Thoracic aorta (tissue), 2 donors: ENCODE measurements at places on chromosomes 3 and 15.
A peak's percentile ranks its signal among the peaks of the same experiment; 100 is the strongest.

DNA sequence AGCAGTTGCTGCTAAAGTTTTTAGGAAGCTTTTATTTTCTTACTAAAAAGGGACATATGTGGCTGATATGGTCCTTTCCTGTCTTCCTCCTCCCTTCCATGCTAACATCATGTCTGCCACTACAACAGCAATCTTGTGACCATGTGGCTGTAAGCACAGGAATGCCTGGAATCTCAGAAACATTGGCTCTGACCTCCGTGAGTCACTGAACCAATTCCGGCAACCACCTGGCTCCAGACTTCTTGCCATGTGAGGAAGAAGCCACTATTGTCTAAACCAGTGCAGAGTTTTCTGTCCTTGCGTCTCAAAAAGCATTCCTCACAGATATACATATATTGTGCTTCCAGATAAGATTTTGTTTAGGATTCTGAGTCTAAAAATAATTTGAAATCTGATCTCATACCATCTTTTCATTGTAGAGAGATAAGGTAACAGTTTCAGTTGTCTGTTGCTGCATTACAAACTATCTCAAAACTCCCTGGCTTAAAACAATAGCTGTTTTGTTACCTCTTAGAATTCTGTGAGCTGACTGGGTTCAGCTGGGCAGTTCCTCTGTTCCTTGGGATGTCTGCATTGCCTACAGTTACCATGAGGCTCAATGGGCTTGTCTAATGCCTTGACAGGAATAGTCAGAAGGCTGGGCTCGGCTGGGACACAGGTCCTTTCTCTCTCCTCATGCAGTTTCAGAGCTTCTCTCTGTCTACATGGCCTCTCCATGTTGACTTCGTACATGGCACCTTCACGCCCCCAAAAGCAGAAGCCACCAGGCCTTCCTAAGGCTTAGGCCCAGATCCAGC lies 77.3 kb upstream of the MAGI1 start:
- peaks cover 17% of the 10 kb centered on the region for H3K4me1 ChIP-seq
- no peak overlapping the region for H3K27ac ChIP-seq
- peak; percentile 29 for DNase-seq
- no peaks in the 10 kb centered on the region for H3K27me3 ChIP-seq
- no peaks in the 10 kb centered on the region for H3K36me3 ChIP-seq

- no peaks in the 10 kb centered on the region for H3K4me1 ChIP-seq
- H3K36me3 ChIP-seq: no peaks in the 10 kb centered on the region
- no peak overlapping the region for H3K4me3 ChIP-seq
Measured at GRCh38 chr3:180282386-180282785, 245.6 kb upstream of the PEX5L start.

- H3K36me3 ChIP-seq: no peaks in the 10 kb centered on the region
- no peak for DNase-seq
- no peaks in the 10 kb centered on the region for H3K27me3 ChIP-seq
- H3K4me3 ChIP-seq: no peak overlapping the region
- no peaks in the 10 kb centered on the region for H3K4me1 ChIP-seq
Measured at GRCh38 chr3:133529809-133530208, 43.7 kb upstream of the CDV3 start.

DNA sequence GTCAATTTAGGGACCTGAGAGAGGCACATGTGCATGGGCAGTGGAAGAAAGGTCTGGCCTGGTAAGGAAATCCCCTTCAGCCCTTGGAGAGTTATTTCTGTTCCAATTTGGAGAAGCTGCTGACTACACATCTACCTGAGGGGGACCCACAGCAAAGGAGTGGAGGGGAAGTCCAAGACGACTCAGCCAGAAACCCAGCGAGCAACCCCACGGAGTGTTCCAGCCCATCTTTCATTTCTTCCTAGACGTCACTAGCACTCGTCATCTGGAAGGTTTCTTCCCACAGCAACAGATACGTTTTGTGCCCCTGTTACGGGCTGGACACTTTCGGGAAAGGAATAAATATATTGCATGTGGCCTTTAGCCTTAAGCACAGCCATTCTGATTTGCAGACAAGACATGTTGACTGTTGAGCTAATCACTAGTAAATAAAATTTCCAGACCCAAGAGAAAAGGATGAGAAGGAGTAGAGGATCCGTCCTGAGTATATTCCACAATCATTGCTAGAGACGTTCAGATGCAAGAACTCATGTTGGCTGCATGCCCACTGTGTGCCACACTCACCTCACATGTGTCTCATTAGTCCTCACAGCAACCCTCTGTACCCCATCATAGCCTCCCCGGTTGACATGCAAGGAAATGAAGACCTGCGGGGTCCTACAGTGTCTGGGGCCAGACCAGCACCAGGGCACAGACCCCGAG lies 7.8 kb upstream of the FAM174B start:
- H3K4me3 ChIP-seq: no peak overlapping the region
- peaks cover 36% of the 10 kb centered on the region for H3K4me1 ChIP-seq
- H3K27ac ChIP-seq: no peak overlapping the region

GRCh38 chr15:75835990-75836958 lies 7.0 kb upstream of the UBE2Q2 start:
- no peaks in the 10 kb centered on the region for H3K27me3 ChIP-seq
- peaks cover 3% of the 10 kb centered on the region for H3K4me1 ChIP-seq
- no peak overlapping the region for H3K4me3 ChIP-seq
- no peaks in the 10 kb centered on the region for H3K36me3 ChIP-seq
- H3K27ac ChIP-seq: no peak overlapping the region

GRCh38 chr3:175308097-175308496 lies 449.0 kb downstream of the NAALADL2 start:
- H3K4me1 ChIP-seq: peaks cover 4% of the 10 kb centered on the region
- H3K27ac ChIP-seq: no peak overlapping the region
- no peak overlapping the region for H3K4me3 ChIP-seq
- no peak for DNase-seq
- H3K27me3 ChIP-seq: no peaks in the 10 kb centered on the region

GRCh38 chr3:42406727-42407450 lies 3.5 kb downstream of the LYZL4 start:
- no peaks in the 10 kb centered on the region for H3K36me3 ChIP-seq
- no peaks in the 10 kb centered on the region for H3K27me3 ChIP-seq
- no peak overlapping the region for H3K4me3 ChIP-seq

- no peaks in the 10 kb centered on the region for H3K4me1 ChIP-seq
- no peak overlapping the region for H3K4me3 ChIP-seq
- H3K27me3 ChIP-seq: no peaks in the 10 kb centered on the region
- H3K27ac ChIP-seq: no peak overlapping the region
- peaks cover 15% of the 10 kb centered on the region for H3K36me3 ChIP-seq
- DNase-seq: no peak
Measured at GRCh38 chr3:31624083-31624709, 91.5 kb downstream of the STT3B start.

- no peak overlapping the region for H3K4me3 ChIP-seq
- H3K27me3 ChIP-seq: no peaks in the 10 kb centered on the region
- H3K36me3 ChIP-seq: no peaks in the 10 kb centered on the region
- peaks cover 26% of the 10 kb centered on the region for H3K4me1 ChIP-seq
Measured at GRCh38 chr15:63135804-63136203, 14.1 kb downstream of the LACTB start.

DNA sequence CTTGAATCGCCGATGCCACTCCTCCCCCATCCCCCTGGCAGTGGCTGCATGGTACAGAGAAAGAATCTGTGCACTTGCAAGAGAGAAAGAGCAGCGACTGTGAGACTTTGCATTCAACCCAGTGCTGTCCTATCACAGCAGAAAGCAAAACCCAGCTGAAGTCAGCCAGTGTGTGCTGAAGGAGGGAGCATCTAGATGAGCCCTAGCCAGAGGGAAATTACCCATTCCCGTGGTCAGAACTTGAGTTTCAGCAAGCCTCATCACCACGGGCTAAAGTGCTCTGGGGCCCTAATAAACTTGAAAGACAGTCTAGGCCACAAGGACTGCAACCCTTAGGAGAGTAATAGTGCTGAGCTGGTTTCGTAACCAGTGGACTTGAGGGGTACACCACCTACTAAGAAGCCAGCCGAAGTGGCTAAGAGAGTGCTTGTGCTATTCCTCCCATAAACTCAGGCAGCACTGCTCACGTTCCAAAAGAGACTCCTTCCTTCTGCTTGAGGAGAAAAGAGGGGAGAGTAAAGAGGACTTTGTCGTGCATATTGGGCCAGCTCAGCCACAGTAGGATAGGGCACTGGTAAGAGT lies 15.2 kb upstream of the PIK3R4 start:
- H3K27me3 ChIP-seq: no peaks in the 10 kb centered on the region
- no peaks in the 10 kb centered on the region for H3K4me1 ChIP-seq
- H3K27ac ChIP-seq: no peak overlapping the region

DNA sequence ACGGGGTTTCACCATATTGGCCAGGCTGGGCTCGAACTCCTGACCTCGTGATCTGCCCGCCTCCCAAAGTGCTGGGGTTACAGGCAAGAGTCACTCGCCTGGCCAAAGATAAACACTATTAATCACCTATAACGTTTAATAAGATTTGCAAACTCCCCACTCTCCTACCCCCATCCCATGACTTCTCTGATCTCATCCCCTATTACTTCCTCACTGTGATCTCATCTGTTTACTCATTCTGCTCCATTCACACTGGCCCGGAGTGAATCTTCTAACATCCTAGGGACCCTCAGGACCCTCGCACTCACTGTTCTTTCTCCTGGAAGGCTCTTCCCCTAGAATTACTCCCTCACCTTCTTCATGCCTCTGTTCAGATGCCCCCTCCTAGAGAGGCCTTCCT lies 78.9 kb downstream of the DGKG start:
- H3K27me3 ChIP-seq: no peaks in the 10 kb centered on the region
- H3K27ac ChIP-seq: no peak overlapping the region
- H3K36me3 ChIP-seq: peaks cover 6% of the 10 kb centered on the region
- peaks cover 8% of the 10 kb centered on the region for H3K4me1 ChIP-seq
- no peak for DNase-seq
- H3K4me3 ChIP-seq: no peak overlapping the region

GRCh38 chr15:77179541-77179998 lies 108.7 kb upstream of the TSPAN3 start:
- H3K27ac ChIP-seq: no peak overlapping the region
- H3K4me1 ChIP-seq: no peaks in the 10 kb centered on the region
- no peak overlapping the region for H3K4me3 ChIP-seq
- H3K36me3 ChIP-seq: no peaks in the 10 kb centered on the region

DNA sequence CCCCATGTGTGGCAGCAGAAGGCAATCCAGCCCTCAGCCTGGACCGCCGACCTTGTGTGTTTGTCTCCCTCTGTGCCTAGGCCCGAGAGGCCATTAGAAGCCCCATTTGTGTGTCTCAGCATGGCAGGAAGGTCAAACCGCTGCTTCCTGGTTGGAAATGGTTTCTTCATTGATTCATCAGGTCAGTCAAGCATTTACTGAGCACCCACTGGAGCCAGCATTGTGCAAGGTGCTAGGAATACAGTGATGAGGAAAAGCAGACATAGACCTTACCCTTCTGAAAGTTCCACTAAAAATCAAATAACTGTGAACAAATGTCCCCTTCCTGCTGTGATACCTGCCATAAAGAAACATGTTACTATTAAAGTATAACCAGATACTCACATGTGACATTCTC lies 265.9 kb upstream of the CTDSPL start:
- H3K4me3 ChIP-seq: no peak overlapping the region
- peaks cover 32% of the 10 kb centered on the region for H3K4me1 ChIP-seq
- peak overlapping the region; percentile 87 for H3K27ac ChIP-seq
- no peaks in the 10 kb centered on the region for H3K36me3 ChIP-seq
- no peaks in the 10 kb centered on the region for H3K27me3 ChIP-seq

GRCh38 chr3:58204720-58205119 lies 6.1 kb downstream of the DNASE1L3 start:
- H3K27ac ChIP-seq: no peak overlapping the region
- H3K4me1 ChIP-seq: no peaks in the 10 kb centered on the region
